ENCODE measurements at places on chromosomes 13 and 19.
A peak's percentile ranks its signal among the peaks of the same experiment; 100 is the strongest.

- DNase-seq, result no peak
These were observed at the start of gene CLIP3 for GRCh38 chr19:36032251-36033104. Gene CLIP3 (minus strand): TSS chr19:36032873. CDS start chr19:36032357, 516 bp downstream.

- DNase-seq, result no peak
These were observed 1.3 kb upstream of the TICAM1 start for GRCh38 chr19:4832776-4833175.

GRCh38 chr13:25429466-25429865 lies 57.7 kb downstream of the ATP8A2 start:
- DNase-seq, result no peak

DNA sequence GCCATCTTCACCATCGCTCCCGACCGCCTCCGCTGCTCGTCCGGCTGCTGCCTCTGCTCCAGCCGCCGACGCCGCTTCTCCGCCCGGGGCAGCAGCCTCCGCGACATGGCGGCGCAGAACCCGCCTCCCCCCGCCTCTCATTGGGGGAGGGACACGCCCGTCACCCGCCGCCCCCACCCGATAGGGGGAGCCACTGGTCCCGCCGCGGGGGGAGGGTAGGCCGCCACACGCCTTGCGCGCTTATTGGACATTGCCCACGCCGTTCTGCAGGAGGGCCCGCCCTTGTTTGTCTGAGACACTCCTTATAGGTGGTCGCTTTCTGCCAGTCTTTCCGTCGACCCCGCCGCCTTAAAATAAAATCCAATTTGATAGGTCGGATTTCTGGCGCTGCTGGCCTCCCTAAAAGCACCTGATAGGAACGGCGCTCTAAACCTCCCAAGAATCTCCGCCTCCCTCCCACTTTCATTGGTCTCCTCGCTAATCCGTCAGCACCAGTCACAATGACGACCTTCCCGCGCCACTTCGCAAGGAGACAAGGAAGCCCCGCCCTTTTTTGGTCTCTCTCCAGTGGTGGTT lies at the start of gene HNRNPL:
Gene HNRNPL, minus strand, starts transcription at position 127 of the 576 bp plus-strand sequence. Its CDS starts 20 bp downstream, at position 107.
- DNase-seq, result peak; percentile 100

- no peak for DNase-seq
These were observed 262.5 kb downstream of the SLITRK6 start for GRCh38 chr13:85536706-85537105.

- peak; percentile 70 for DNase-seq
These were observed at the start of gene PEPD for GRCh38 chr19:33521480-33522370. Gene PEPD (minus strand): TSS chr19:33521791. CDS start chr19:33521760, 31 bp downstream.

- no peak for DNase-seq
These were observed 58.7 kb downstream of the MRPL57 start for GRCh38 chr13:21235174-21235573.

GRCh38 chr19:16521715-16522289 lies 20.4 kb downstream of the CHERP start:
- DNase-seq, result no peak

DNA sequence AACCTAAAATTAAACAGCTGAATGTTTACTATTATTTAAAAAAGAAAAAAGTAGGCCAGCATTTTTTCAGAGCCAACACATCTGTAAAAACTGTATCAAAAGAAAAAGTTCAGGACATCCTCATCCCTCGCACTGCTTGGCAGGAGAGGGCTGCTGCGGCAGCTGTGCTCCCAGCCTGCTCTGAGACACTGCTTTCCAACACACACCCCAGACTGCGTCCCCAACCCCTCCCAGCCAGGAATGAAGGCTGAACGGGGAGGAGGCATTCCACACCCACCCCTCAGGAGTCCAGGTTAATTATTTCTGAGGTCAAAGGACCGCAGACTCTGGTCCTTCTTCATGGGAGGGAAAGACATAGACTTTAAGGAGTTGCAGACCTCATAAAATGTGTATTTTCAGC lies 43.1 kb downstream of the COL4A1 start:
- no peak for DNase-seq

- DNase-seq, result peak; percentile 29
These were observed 205.8 kb downstream of the GGACT start for GRCh38 chr13:100382785-100383184.

DNA sequence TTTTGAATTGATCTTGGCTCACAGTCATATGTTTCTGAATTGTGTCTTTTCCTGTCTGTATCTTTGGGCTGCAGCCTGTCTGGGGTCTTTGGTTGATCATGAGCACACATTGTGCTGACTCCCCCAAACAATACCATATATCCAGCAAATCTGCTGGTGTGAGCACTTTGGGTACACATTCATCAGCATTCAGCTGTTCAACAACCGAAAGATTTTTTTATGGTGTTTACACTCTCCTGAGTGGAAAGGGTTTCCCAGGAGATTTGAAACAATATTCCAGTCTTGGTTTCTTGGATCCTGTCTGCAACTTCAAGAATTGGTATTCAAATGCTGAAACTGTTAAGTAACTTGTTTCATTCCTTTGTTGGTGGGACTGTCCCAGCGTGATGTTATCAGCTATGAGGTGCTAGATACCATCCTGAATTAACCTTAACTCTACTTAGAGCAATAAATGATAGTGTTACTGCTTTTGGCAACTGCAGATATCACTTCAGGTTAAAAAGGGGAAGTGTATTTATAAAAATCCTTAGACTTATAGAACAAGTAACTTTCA lies 78.4 kb upstream of the DIAPH3 start:
- DNase-seq, result no peak

- no peak for DNase-seq
These were observed 15.0 kb upstream of the CCNA1 start for GRCh38 chr13:36417331-36417730.

DNA sequence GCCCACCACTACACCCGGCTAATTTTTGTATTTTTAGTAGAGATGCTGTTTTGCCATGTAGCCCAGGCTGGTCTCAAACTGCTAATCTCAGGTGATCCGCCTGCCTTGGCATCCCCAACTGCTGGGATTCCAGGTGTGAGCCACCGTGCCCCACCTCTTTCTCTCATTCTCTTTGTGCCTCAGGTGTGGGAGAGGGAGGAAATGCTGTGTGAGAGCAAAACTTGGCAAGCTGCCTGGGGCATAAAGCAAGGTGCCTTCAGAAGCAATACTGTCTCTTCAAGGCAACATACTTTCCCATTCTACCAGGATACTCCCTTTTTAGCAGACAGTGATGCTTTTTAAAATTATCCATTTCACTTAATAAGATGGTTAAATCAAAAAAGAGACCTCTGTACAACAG lies 53.2 kb upstream of the RFC3 start:
- DNase-seq, result no peak

GRCh38 chr13:70362820-70363570 lies 254.7 kb upstream of the KLHL1 start:
- no peak for DNase-seq

- DNase-seq, result no peak
These were observed 2.0 kb upstream of the PTOV1 start for GRCh38 chr19:49848938-49849337.

Data from CD14-positive monocyte (primary cell).